Amniotic stem cell (primary cell): ENCODE measurements at places on chromosomes 2 and 18.

- no peak for DNase-seq
These were observed 13.3 kb downstream of the PPP4R3B start for GRCh38 chr2:55604027-55604565.

GRCh38 chr2:116696223-116696622 lies 1118.3 kb upstream of the DDX18 start:
- no peak for DNase-seq

DNA sequence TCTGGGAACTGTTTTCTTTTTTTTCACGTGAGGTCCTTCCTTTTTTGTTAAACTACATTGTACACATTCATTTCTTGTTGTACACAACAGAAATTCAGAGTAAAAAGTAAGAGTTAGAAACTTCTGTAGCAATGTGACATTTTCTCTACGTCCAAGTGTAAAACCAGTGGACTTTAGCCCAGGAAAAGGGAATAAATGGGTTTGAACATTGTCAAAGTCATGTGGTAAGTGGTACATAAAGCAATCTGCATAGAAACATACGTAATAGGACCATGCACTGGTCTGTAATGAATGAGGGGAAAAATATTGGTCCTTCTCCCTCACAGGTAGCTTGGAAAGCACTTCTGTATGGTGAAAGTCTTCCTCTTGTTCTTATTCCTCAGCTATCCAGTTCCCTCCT lies 421.4 kb downstream of the SETBP1 start:
- DNase-seq, result no peak

GRCh38 chr2:235757212-235757611 lies 263.4 kb downstream of the AGAP1 start:
- DNase-seq, result no peak

DNA sequence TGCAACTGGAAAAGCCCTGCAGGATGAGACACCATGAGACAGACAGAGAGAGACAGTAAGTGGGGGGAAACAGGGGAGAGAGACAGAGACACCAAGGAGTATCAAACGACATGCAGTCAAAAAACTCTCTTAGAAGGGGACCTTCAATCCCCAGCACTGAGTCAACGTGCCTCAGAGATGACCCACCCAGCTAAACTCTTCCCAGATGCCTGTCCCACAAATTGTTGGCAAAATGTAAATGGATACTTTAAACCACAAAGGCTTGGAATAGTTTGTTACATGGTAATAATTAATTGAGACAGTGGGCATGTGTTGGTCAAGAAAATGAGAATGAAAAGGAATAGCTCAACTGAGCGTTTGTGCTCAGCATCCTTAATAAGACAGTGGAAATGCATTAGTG lies 98.3 kb downstream of the GRB14 start:
- DNase-seq, result no peak
